ENCODE measurements at places on chromosomes 7 and 10. TPM values are rescaled to one million over a fixed set of nuclear protein-coding genes. Genes with fewer than 3 reads are reported as not detected.
A peak's percentile ranks its signal among the peaks of the same experiment; 100 is the strongest.

DNA sequence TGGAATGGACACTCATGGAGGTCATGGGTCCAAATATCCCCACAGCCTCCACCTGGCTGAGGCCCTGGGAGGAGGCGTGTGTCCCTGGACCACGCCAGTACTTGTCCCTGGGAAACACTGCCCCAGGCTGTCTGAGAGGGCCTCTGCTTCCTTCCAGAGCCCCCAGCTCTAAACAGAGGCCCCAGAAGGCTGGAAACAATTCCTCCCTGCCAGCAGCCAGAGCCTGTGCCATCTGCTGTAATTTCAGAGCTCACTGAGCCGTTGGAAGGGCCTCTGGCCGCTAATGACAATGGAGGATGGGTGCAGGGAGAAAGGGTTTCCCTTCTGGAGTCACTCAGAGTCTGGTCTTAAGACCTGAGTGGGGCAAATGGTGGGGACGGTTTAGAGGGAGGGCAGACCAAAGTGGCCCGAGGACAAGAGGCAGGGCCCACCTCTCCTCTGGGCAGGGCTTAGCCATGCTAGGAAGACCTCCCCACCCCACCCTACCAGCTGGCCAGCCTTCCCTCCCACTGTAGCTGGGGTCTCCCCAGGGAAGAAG, 7.1 kb downstream of the CHAT start:
- no peak overlapping the region for H3K27ac ChIP-seq
- H3K36me3 ChIP-seq, result no peaks in the 10 kb centered on the region
- no peaks in the 10 kb centered on the region for H3K27me3 ChIP-seq
- no peak overlapping the region for H3K4me3 ChIP-seq
- no peaks in the 10 kb centered on the region for H3K4me1 ChIP-seq

- no peaks in the 10 kb centered on the region for H3K27me3 ChIP-seq
- peaks cover 33% of the 10 kb centered on the region for H3K4me1 ChIP-seq
- no peaks in the 10 kb centered on the region for H3K36me3 ChIP-seq
- peak; percentile 89 for DNase-seq
- peak overlapping the region; percentile 13 for H3K4me3 ChIP-seq
These were observed 4.6 kb upstream of the SERPINE1 start for GRCh38 chr7:101121991-101122932.

DNA sequence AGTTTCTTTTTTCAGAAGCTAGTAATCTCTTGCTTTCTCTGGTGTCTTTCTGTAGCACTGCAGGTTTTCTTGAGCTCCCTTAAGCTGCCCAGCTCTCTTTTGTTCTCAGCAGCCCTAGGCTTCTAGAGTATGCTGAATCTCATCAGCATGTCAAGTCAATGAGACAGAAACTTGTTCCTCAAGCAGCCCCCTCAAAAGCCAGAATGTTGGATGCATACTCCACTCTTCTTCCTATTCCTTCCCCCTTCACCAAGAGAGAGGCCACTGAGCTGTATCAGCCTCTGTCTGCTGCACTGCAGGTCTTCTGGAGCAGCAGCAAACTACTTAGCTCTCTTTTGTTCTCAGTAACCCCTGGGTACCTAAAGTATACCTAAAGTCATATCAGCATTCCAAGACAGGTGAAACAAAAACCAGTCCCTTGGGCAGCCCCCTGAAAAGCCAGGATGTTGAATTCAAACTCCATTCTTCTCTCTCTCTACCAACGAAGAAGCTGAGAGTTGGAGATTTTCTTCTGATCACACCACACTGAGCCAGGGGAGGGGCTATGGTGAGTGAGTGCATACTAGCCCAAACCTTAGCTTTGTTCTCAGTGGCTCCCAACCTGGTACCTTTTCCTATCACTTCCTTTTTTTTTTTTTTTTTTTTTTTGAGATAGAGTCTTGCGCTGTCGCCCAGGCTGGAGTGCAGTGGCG, 73.3 kb upstream of the WAC start:
- DNase-seq, result no peak
- no peak overlapping the region for H3K4me3 ChIP-seq

Gene AMZ1
- 0.11 TPM for total RNA-seq

Gene MRPS24
- 143 TPM for total RNA-seq
